Activated T-cell treated with anti-CD3 and anti-CD28 coated beads, Interleukin-2, amount 50 U/mL, for 1 hour (primary cell): ENCODE measurements at places on chromosomes 3 and 15.

- DNase-seq = no peak
These were observed 252.1 kb downstream of the NTRK3 start for GRCh38 chr15:88004399-88004798.

- DNase-seq = no peak
These were observed 26.9 kb upstream of the LINGO1 start for GRCh38 chr15:77659350-77660321.

DNA sequence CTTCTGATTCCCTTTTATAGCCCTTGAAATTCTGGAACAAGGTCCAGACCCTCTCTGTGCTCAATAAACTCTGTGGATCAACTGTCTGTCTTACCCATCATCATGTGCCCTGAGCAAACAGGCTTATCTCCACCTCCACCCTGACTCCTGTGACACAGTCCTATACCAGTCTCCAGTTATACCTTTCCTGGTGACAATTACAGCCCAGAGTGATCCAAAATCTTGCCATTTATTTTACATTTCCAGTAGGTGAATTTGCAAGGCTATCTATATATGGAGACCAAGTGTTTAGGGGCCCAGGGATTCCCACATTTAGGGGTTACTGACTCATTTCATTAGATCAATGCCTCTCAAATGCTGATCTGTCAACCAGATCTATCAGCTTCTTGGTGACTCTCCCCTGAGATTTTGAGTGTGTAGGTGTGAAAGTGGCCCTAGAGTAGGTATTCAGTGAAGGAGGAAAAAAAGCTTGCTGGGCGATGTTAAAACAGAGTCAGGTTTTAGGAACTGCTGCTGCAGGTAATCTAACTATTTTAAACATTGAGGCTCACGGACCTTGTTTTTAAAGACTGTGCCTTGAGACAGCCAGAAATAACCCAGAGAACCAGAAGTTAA lies 229.6 kb upstream of the WNT5A start:
- DNase-seq = no peak

GRCh38 chr3:31014317-31015040 lies 120.0 kb upstream of the GADL1 start:
- no peak for DNase-seq

- DNase-seq = no peak
These were observed 128.5 kb upstream of the LRIG1 start for GRCh38 chr3:66629150-66629981.

DNA sequence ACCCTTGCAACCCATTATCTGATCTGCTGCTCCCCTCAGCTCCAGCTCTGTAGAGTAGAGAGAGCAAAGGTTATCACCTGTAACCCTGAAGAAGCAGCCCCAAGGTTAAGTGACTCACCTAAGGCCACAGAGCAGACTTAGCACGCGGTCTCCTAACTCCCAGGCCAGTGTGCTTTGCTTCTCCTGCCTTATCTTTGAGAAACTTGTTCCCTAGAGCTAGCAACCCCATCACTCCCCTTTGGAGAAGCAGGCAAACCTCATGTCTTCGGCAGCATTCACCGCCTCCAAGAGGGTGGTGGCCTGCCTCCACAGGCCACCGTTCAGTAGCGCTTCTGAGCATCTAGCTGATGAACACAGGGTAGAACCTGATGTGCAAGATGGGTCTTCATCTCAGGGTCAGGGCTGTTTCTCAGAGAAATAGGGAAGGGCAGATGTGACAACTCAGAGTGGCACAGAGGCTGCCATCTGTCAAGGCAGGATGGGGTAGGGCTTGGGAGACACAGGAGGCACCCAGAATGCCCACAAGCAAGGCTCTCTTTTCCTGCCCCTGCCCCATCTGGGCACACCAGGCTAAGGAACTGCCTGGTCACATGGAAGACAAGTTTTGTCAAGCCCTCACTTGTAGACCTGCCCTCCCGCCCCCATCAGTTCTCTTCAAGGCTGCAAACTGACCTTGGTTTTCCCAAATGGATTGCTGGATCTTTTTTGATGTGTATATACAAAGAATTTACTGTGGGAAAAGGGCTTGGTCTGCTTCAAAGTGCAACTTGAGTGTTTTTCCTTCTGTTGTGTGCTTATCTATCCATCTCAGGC lies 34.9 kb upstream of the CLK3 start:
- no peak for DNase-seq

GRCh38 chr3:47571391-47572175 lies 7.1 kb downstream of the CSPG5 start:
- DNase-seq = no peak

- no peak for DNase-seq
These were observed 83.6 kb downstream of the NCEH1 start for GRCh38 chr3:172627057-172627809.

- DNase-seq = no peak
These were observed 79.9 kb downstream of the IGF1R start for GRCh38 chr15:98728082-98728810.

DNA sequence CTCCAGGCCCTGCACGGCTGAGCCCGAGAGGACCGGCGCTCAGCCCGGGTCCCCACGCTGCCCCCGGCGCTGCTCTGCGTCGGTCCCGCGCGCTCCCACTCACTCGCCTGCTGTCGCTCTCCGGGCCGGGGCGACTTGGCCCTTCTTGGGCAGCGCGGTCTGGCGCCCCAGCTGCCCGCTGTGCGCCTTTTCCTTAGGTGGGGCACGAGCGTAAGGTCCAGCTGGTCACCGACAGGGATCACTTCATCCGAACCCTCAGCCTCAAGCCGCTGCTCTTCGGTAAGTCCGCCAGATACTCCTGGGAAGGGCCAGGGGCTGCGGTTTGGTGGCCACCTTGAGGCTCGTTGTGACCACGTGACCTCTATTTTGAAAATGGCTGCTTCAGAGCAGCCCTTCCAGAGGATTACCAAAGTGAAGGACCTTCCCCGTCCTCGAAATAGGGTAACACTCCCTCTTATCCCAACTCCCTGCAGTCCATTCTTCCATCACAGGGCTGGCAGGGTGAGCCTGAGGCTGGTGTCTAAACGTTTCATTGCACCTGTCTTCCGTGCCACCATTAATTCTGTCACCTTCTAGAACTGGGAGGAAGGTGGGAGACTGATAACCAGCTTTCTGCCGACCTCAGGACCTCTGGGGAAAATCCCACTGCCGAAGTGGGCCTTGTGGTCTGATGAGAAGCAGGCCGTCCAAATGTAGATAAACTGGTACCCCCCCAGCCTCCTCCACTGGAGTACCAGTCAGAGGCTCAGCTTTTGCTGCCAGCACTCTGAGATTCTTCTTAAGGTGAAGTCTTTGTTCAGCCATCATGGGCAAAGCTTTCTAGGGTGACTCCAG lies 812 bp downstream of the P4HTM start:
- no peak for DNase-seq

GRCh38 chr3:16319307-16319706 lies 54.3 kb downstream of the OXNAD1 start:
- peak; percentile 70 for DNase-seq

- DNase-seq = no peak
These were observed 74.4 kb downstream of the DLG1 start for GRCh38 chr3:197224034-197224444.

DNA sequence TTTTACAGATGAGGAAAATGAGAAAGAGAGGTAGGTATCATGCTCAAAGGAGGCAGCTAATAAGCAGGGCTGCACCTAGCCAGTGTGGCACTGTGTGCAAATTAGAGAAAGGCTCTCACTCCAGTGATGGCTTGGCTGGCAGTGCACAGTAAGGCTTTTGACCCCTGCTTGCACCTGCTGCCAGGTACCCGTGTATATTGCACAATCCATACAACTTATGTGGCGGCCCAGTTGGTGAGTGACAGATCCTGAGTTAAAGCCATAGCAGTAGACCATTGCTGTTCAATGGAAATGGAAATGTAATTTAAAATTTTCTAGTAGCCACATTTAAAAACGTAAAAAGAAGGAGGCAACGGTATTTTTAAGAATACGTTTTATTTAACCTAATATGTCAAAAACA lies 266.4 kb upstream of the AZI2 start:
- no peak for DNase-seq

GRCh38 chr3:126064627-126065258 lies 19.2 kb downstream of the SLC41A3 start:
- no peak for DNase-seq

DNA sequence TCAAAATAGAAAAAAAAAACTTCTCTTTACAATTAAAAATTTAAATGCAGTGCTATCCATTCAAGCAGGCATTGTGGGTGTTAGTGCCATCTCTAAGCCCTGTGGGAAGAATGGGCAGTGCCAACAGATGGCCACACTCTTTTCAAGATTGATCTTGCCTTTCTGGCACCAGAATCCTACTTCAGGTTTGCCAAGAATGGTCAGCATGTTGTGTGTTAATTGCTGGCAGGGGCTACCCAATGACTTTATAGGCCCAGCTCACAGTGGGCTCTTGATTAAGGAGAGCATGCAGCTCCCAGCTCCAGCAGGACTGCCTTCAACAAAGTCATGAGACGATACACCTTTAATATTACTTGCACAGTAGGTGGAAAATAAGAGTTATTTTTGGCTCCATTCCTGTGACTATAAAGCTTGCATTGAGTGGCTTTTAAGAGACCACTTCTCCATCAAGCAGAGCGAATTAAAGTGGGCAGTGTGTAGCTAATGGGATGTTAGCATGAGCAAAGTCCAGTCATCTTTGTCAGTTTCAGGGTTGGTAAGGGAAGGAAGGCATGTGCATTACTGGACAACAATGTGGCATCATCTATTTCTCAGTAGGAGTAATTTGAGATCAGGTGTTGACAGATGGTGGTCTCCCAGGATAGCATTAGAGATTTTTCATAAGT lies 476.8 kb downstream of the C3orf38 start:
- no peak for DNase-seq
